ENCODE measurements at places on chromosomes 2 and 18.

DNA sequence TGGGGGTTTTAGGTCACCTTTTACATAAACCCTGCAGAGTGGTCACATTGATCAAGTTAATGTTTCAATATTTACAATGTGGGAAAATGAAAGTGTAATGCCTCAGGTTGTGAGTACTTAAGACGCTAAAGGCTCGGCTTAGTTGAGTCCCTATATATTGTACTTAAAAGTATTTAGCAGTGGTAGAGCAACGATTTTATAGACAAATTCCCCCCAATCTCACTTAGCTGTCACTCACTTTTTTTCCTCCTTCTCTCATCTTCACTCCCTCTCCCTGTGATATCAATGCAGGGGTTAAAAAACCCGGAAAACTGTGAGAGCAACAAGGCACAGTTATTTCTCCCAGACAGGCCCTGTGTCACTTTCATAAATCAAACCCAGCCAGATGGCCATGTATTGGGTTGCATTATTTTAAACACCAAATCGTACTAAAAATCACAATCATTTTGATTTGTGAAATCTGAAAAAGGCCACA is 5.4 kb downstream of the POU3F3 start:
- DNase-seq: no peak

GRCh38 chr2:68282811-68283418 is 30.6 kb upstream of the PPP3R1 start:
- no peak for DNase-seq

DNA sequence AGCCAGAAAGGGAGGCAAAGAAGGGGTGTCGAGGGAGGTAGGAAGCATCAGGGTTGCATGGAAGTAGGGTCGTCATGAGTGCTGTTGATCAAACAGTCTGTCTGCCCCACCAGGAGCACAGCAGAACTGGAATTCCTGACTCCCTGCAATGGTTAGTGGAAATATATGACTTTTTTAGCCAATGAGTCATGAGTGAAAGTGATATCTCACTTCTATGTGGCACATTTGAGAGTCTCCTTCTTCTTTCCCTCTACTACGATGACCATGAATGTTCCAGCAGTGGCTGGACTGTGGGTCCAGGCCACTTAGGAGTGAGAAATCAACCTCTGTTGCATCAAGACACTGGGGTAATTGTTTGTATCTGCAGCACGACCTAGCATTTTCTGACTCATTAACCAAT is 199.5 kb downstream of the TTC32 start:
- DNase-seq: no peak

- no peak for DNase-seq
Measured at GRCh38 chr2:217026161-217026560, 166.3 kb upstream of the TNP1 start.

DNA sequence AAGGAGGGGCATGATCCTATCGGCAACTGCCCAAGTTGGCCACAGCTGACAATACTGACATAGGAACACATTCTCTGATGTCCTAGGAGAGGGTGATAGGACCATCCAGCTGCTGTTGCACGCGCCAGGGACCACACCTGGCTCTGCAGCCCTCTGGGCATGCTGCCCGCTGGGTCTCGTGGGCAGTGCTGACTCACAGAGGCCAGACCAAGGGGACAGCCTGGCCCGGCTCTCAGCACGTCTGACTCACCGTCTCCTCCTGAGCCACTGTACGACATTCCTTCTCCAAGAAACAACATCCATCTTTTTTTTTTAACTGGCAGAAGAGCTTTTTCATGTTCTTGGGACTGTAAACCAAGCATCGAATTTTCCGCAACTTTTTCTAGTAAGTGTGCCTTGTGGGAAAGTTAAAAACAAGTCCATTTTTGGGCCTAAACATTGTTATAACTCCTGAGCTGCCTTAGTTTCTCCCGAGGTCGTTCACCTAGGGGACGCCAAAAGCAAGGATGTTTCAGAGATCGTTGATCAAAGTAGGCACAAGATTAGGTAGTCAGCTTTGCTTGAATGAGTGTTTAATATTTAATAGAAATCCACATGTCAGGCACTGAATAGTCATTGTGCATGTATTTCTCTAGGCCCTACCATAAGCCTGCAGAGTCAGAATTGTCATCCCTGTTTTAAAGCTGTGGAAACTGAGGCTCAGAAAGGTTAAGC is 100.3 kb downstream of the TTC32 start:
- DNase-seq: no peak

DNA sequence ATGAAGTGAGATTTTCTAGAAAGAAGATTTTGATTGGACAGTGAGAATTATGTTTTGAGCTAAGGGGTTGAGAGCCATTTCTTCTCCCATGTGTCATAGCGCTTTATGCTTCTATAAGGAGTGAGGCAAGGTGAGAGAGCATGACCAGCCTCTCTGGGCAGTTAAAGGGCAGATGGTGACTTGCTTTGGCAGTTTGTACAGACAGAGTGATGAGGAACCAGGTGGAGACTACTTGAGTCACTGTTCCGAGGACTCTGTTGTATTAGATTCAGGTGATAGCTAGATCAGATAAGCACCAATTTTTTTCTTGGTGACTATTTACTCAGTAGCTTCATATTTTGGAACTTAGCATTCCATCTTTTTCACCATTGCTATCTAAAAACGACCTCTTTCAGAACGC is 4.5 kb downstream of the CRIM1 start:
- no peak for DNase-seq

DNA sequence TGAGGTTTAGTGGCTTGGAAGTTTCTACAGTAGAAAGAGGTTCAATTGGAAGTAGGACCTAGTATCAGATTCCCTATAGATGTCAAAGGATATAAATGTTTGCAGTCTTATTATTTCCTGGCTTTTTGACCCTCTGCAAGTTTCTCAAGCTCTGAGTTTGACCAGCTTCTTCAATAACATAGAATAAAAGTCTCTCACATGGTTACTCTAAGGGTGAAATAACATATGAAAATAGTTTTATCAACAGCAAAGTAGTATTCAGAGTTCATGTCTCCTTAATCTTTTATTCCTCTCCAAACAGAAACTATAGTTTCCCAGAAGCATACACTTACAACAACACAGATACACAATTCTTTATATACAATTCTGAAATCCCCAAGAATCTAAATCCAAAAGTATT is 132.9 kb upstream of the RND3 start:
- DNase-seq: no peak

DNA sequence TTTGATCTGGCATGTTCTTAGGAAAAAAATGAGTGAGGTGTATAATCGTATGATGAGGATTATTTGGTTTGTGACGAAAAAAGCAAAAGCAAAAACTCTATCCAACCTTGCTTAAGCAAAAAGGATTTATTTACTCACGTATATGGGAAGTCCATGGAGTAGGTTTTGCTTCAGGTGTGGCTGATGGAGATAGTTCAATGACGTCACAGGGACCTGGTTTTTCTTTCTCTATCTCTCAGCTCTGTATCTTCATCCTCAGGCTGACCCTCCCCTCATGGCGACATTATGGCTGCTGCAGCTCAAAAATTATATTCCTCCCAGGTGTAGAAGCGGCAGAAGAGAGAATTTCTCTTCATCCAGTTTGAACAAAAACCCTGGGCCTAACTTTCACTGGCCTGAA is 8.9 kb downstream of the TMSB10 start:
- no peak for DNase-seq

GRCh38 chr2:38619458-38620164 is 16.9 kb upstream of the HNRNPLL start:
- no peak for DNase-seq

DNA sequence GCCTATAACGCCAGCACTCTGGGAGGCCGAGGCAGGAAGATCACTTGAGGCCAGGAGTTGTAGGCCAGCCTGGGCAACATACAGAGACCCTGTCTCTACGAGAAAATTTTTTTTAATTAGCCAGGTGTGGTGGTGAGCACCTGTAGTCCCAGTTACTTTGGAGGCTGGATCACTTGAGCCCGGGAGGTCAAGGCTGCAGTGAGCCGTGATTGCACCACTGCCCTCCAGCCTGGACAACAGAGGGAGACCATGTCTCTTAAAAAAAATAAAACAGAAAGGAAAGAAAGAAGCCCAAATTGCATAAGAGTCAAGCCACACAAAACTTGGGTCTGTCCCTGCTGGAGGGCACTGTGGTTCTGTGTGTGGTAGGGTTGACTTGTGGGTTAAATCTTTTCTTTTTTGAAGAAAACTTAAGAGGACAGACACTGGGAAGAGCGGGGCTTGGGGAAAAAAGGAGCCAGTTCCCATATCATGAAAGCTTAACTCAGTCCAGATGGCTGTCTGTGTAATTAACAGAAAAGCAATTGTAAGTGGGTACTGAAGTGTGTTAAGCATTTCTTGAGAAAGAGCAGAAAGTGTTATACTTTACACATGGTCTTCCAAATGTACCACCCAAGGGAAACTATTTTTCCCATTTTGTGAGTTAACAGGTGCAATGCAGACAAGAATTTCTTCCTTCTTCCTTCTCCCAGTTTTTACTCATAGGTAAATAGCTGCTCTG is 115.1 kb downstream of the ALPK2 start:
- DNase-seq: no peak

DNA sequence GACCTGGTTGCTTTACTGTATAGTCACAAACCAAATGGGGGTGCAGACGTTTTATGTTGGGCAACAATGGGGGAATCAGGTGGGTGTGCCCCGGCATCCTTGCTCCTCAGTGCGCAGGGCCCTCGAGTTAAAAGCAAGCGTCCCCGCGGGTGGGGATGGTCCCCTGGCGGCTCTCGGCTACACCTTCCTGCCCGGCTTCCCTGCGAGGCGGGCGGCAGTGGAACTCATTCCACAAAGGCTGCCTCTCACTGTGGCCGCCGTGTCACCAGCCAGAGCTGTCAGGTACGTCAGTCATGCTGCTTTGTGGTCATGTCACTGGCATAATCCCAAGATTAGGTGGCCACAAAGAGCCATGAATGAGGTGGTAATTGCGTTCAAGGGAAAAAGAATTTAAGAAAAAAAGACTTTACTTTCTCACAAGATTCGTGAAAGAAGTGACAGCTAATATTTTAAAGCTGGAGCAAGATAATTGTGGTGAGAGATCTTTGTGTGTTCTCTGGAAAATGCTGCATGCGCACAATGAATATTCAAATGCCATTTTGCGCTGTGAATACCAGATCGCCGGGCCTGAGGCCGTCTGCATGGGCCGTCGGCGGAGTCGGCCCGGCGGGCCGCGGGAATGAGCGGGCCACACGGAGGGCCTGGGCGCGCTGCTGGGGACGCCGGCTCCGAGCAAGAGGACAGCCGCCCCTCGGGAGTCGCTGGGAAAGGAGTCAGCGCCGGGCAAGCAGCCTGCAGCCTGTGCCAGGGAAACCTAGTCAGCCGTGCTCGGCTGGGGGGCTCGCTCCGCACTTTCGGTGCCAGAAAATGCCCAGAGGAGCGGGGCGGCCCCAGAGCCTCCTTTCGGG is 82.3 kb upstream of the LDLRAD4 start:
- no peak for DNase-seq

- DNase-seq: no peak
Measured at GRCh38 chr18:79494936-79495335, 99.2 kb downstream of the NFATC1 start.

DNA sequence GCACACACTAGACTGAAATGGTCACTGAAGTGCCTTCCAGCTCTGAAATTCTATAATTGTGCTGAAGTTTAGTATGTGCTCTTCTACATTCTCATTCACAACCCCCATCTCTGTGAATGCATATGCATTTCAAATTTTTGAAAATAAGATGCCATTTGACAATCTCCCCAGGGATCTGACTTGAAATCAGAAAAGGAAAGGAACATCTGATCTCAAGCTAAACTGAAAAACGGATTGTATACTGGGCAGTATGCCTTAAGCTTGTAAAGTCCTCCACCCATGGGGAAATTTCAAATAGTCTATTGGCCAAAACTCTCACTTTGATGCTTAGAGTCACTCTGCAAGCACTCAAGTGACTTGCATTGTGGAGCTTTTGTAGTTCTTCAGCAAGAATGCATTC is 22.9 kb downstream of the FAP start:
- DNase-seq: no peak
